ENCODE measurements at places on chromosomes 11 and 22.

GRCh38 chr11:127628458-127628785 lies 627.9 kb upstream of the KIRREL3 start:
- no peak for DNase-seq

GRCh38 chr11:60265373-60266214 lies 14.9 kb upstream of the MS4A4A start:
- no peak for DNase-seq

GRCh38 chr11:46285594-46286033 lies 8.2 kb downstream of the CREB3L1 start:
- no peak for DNase-seq

DNA sequence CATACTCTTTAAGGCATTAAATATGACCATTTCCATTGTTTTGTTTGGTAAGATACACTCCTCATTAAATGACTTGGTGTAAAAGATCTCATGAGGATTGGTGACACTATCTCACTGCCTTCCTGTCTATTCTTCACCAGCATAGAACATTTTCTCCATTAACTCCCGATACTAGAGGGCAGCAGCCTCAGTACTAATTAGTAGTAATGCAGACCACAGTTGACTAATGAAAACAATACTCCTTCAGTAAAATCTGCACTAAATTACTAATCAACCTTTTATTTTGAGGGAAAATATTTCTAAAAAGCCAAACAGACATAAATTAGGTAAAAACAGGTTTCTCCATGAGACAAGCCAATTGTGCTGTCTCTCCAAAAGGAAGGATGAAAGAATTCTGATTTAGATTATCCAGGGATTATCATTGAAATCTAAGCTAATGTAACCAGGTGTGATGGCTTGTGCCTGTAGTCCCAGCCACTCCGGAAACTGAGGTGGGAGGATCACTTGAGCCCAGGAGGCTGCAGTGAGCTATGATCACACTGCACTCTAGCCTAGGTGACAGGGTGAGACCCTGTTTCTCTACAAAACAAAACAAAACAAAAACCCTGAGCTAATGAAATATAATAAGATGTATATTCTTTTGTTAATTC lies 9.4 kb downstream of the PGM2L1 start:
- no peak for DNase-seq

- no peak for DNase-seq
Measured at GRCh38 chr22:27564806-27565205, 236.8 kb downstream of the MN1 start.

- DNase-seq: no peak
Measured at GRCh38 chr11:10622108-10622507, 53.6 kb upstream of the LYVE1 start.

DNA sequence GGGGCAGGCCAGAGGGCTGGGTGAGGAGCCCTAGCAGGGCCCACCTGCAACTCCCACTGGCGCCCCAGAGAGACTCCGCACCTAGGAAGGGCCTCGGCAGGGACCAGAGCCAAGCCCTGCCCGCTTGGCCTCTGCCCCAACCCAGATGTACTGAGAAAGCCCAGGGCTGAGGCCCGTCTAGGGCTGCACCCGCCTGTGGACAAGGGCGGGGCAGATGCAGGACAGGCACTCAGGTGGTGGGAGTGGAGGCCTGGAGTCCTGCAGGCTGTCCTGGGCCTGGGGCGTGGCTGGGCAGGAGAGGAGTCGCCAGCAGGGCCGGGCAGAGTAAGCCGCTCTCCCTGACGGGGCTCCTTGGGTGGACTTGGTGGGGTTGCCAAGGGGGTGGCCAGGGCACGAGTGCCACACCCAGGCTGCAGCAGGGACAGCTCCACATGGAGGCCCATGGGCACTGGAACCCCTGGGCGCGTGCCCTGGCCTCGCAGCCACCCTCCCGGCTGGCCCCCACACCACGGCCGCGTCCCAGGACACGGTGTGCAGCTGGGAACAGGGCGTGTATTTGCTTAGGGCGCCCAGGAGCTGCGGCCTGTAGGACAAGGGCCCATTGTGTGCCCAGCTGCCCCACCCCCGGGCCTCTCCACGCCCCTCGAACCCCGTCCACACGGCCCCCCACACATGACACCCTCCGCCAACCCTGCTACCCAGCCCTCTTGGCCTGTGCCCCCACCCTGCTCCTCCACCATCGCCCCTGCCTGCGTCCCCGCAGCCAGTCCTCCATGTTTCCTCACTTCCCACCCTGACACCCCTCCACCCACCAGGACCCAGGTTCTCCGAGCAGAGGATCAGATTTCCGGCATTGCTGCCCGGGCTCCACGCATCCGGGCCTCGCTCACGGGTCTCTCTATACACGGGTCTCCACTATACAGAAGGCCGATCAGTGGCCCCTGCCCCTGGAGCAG lies 11.3 kb upstream of the PIM3 start:
- DNase-seq: no peak

DNA sequence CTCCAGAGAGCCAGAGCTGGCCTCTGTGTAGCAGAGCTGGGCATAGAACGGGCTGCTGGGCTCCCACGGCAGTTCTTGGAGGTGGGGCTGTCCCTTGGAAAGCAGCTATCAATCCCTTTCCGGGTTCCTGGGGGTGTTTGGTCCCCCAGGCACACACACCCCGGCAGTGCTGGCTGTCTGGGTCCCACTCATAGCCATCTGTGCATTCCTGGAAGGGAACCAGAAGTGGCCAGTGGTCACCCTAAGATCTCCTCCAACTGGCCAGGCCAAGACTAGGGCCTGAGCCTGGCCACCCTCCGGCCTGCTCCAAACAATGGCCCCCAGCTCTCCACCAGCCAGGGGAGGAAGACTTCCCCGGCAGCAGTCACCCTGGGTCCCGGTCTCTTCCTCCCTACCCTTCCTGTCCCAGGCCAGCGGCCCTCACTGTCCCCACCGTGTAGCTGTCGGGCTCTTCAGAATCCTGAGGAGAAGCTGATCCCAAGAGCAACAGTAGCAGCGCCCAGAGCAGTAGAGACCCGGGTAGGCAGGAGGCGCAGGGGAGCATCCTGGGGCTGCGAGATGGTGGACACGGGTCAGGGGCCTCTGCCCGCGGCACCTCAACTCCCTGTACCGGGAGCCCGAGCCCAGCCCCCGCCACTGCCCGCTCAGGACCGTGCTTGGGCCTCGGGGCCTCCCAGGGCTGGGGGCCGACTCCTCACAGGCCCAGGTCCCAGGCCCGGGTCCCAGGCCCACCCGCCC lies 620 bp downstream of the EFEMP2 start:
- DNase-seq: no peak

GRCh38 chr11:79102840-79103239 lies 338.0 kb downstream of the TENM4 start:
- no peak for DNase-seq

GRCh38 chr11:65103476-65103875 lies 7.5 kb downstream of the VPS51 start:
- no peak for DNase-seq

DNA sequence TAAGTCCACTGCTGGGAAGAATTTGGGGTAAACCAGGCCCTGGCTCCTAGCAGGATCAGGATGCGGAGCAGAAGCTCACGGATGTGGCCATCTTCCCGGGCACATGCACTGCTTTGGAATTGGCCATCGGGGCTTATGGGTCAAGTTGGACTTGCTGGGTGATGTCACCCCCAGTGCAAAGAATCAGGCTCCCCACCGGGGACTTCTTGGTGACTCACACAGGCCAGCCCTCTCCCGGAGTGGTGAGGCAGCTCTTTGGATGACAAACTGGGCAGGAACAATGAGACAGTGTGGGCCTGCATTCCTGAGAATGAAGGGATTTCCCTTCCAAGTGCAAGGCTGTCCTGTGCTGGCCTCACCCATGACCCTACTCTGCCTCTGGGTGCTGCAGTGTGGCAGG lies 128.8 kb upstream of the ANO1 start:
- DNase-seq: no peak

DNA sequence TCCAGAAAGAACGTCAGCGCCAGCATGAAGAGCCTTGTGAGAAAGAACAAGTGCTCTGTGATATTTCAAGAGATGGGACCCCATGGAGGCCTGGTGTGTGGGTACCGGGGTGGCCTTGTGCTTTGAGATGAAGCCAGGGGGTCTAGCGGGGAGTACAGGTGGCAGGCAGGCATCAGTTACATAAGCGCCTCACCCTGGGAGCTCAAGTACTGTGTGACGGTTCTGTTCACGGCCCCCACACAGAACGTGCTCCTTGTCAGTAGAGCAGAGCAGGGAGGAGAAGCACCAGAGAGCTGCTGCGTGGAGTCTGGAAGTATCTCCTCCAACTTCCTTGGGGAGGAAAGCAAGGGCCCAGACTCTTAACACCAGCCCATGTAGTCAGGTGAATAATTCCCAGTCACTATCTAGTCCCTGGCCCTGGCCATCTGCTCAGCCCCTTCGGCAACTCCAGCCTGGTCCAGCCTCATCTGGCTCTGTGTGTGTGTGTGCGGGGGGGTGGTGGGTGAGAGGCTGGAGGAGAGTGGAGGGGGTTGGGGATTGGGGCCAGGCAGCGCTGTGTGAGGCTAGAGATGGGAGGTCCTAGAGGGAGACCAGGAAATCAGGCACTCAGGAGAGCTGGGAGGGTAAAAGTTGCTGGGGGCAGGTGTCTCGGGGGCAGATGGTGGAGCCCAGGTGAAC lies 32.4 kb downstream of the MCM5 start:
- no peak for DNase-seq

DNA sequence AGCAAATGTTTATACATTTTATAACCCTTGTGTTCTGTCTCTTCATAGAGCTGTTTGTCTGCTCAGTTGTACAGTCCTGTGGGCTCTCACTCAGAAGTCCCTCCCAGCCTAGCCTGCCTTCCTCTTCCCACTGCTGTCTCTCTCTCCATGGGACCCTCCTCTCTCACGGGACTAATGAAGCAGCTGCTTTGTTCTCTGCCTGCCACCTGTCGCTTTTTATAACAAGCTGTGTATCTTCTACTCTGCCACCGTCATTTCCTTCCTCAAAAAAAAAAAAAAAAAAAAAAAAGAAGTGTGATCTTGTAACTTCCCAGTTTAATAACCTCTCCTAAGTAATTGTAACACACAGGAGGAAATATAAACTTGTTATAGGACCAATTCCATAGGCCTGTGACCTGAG lies 92.2 kb upstream of the ALKBH3 start:
- no peak for DNase-seq

DNA sequence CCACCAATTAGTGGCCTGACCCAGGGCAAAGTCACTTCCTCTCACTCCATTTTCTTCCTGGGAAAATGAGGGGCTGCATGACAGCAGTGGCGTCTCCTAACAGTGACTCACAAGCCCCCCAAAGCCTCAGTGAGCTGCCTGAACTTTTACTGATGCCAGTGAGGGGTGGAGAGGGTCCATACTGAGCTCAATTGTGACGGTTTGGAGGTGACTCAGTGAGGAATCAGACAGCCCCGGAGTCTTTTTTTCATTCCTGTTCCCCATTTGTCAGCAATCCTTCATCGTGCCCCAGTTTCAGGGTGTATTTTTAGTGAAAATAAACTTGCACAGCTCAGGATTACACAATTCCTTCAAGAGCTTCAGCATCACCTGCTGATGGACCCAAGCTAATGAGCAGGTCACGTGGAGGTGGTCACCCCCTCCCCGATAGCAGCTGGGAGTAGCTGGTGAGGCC lies 30.1 kb upstream of the RASD2 start:
- no peak for DNase-seq
